ENCODE measurements at places on chromosomes 4 and X.

DNA sequence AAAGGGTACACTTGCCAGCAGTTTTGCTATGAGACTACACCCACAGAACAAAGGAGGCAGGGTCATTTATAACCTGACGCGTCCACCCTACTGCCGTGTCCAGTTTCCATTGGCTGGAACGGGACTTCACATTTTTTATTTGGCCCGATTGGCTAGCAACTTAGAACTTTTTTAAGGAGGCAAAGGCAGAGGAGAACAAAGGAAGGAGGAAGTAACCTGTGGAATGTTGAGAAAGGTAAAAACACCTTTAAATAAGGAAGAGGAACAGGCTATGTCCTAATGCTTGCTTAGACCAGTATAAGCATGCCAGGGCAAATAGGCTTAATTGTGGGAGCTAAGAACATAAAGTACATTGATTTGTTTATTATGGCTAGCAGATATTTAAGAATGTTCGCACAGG is 18.7 kb downstream of the KDM6A start:
- DNase-seq, result no peak

GRCh38 chr4:11564021-11564420 is 135.3 kb upstream of the HS3ST1 start:
- no peak for DNase-seq

GRCh38 chr4:95987851-95988250 is 148.0 kb downstream of the PDHA2 start:
- DNase-seq, result no peak

DNA sequence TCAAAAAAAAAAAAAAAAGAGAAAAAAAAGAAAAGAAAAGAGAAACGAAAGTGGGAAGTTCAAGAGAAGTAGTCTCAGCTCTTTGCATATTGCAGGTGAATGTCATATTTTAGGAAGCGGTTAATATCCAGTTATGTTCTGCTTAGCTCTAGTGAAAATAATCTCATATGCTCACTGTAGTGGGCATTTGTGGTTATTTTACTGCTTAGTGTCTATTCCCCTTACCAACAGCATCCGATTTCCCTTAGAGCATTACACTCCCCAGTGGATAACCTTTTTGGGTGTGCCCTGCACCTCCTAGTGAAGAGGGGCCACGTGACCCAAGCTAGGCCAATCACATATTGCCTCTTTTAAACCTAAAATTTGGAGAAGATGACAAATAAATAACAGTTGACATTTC is 111.2 kb upstream of the ZNF827 start:
- no peak for DNase-seq

- DNase-seq, result no peak
These were observed 189.9 kb upstream of the ANXA3 start for GRCh38 chr4:78361621-78362120.

DNA sequence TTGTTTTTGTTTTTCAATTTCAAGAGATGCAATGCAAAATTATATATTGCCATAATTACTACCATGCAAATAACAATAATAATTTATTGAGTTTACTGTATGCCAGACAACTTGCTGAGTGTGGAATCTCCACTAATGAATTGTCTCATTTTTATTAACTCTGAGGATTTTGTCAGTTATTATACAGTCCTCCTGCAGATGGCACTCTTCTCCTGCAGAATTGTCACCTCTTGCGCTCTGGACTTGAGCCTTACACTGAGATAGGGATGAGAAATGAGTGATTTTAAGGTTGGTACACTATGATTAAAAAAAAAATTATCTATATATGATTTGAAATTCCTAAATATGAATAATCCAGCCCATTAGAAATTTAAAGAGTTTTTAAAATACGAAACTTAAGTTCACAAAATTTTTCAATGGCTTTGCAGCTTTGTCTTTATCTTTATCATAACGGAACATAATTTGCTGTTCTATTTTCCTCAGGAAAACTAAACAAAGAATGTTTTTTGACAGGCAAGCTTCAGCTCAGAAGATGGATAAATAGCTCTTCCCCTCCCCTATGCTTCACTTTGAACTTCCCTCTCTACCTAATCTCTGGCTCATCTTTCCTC is 12.7 kb upstream of the PAQR3 start:
- no peak for DNase-seq

GRCh38 chr4:110770353-110770752 is 147.5 kb upstream of the PITX2 start:
- no peak for DNase-seq
